ENCODE measurements at places on chromosomes 7 and 10.

DNA sequence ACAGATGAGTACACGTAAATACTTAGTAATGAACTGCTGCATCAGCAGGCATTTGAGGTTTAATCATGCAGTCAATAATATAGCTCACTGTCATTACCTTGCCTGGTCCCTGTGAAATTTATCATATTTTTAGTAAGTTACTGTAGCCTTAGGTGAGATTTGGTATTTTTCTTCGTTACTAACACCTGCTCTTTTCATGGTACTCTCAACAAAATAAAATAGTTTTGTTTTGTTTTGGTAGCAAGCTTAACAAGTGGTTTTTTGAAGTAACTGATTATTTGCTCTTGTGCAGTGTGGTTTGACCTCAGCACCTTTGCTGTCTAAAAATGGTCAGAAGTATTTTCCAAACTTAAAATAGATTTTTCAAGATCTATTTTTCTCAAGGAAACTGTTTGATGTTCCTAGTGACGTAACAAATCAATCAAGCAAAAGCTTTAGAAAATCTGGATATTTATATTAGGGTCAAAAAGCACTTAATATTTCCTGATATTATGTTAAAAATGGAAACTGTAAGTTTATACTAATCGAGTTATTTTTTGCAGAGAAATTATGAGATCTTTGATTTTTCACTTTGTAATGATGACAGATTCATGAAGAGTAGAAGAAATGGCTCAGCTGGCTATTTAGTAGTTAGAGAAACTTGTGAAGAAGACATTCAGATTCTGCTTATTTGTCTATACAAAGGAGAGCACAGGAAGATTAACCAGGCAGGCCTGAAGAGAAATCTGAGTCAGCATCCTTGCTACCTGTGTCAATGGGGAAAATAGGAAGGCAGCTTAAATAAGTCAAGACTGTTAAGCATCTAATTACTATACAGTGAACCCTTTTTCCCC is 21.0 kb upstream of the RPA3 start:
- no peak for DNase-seq

DNA sequence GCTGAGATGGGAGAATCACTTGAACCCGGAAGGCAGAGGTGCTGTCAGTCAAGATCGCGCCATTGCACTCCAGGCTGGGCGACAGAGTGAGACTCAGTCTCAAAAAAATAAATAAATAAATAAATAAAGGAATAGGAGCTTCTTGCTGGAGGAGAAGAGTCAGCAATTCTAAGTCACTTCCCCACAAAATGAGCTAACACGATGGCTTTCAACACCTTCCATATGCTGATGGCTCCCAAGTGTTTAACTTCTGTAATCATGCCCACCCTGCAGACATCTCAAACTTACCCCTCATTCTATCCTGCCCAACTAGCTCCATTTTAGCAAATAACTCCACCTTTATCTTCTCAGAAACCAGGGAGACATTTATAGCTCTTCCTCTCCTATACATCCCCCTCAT is 21.2 kb downstream of the PSAP start:
- DNase-seq, result no peak

GRCh38 chr10:78176320-78177317 is 143.0 kb downstream of the RPS24 start:
- DNase-seq, result peak; percentile 99

DNA sequence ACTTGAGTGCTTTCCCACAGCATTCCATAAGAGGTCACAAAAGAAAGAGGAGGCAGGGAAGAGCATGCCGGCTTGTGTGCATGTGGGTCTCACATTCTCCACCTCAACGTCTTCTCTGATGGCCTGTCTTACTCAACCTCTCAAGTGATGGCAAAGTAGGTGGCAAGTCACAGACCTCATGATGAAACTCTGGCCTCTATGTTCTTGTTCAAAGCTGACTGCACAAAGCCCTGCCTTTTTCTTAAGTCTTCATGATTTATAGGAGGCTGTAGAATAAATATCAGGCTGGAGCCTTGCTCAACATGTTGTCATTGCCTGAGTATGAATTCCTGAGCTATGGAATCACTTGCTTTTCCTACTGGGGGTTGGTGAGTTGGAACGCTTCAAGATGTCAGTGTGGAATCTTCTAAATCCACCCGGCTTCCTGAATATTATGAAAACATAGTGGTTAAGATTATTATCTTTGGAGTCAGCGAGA is 213.6 kb upstream of the INHBA start:
- no peak for DNase-seq

DNA sequence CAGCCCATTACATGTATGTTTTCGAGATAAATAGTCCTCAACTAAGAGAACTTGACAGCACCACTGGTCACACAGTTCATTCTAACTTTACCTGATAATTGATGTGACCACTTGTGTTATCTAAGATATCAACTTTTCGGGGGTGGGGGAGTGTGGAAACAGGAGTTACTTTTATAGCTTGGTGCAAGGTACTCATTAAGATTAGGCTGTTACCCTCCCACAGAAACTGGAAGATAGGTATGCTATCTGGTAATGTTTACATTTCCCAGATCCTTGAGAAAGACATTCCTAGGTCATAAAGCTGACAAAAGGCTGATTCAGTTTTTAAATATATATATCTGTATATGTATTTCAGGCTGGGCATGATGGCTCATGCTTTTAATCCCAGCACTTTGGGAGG is 11.1 kb downstream of the ERVW-1 start:
- no peak for DNase-seq

DNA sequence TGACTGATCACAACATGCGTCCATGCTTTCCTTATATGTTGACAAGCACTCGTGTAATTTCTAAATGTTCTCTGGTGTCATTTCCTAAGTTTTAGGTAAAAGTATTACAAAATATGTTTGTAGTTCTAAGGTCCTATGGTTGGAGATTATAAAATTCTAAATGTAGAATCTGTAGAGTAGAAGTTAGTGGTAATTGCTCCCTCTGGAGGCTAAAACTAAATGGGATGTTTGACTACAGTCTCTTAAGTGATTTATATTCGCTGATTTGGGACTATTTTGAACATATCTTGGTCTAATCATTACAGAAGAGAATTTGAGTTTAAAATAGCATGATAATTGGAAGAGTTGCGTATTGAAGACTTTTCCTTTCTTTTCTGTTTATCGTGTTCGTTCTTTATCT is 74.1 kb downstream of the ZMYND11 start:
- DNase-seq, result no peak

DNA sequence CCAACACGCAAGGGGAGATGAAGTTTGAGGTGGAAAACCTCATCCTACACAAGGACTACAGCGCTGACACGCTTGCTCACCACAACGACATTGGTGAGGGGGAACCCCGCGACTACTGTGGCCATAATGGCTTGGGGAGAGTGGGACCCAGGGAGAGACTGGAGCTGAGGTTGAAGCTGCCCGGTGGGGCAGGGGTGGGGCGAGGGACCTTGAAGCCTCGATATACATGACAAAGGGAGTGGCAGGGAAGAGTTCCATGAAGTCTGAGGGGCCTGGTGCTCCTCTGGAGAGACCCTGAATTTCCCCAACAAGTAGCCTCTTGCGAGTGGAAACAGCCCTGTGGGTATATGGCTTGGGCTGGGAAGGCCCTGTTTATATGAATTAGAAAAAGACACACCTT is 3.1 kb downstream of the PLAU start:
- no peak for DNase-seq

- no peak for DNase-seq
Measured at GRCh38 chr7:112212571-112212970, 6.1 kb downstream of the ZNF277 start.

- DNase-seq, result no peak
Measured at GRCh38 chr7:132245539-132245938, 330.7 kb downstream of the PLXNA4 start.

DNA sequence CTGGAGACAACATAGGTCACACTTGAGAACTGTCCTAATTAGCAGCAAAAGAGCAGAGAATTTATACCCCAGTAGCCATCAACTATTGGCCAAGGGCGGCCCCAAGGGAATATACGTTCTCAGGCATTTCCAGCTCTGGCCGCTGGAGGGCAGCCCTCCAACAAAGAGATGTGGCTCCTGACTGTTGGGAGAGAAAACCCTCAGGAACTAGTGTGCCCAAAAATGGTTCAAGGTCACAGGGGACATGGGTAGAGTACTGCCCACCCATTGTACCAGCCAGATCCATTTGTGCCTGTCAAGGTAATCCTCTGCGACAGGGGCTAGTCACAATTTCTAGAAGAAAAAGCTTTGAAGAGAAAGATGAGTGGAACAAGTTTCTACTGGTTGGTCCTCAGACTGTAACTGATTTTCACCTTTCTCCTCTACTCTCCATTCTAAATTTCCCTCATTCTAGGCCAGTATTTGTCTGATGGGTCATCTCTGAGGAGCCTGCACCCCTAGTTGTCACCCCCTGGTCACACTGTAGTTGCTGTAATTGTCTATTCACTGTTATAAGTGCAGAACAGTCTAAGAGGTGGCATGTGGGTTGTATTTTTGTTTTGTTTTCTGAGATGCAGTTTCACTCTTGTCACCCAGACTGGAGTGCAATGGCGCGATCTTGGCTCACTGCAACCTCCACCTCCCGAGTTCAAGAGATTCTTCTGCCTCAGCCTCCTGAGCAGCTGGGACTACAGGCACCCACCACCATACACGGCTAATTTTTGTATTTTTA is 14.7 kb upstream of the C7orf33 start:
- peak; percentile 47 for DNase-seq

GRCh38 chr7:45501791-45502190 is 72.4 kb upstream of the ADCY1 start:
- DNase-seq, result no peak

- DNase-seq, result no peak
Measured at GRCh38 chr10:76657337-76658012, 980.1 kb downstream of the KCNMA1 start.

DNA sequence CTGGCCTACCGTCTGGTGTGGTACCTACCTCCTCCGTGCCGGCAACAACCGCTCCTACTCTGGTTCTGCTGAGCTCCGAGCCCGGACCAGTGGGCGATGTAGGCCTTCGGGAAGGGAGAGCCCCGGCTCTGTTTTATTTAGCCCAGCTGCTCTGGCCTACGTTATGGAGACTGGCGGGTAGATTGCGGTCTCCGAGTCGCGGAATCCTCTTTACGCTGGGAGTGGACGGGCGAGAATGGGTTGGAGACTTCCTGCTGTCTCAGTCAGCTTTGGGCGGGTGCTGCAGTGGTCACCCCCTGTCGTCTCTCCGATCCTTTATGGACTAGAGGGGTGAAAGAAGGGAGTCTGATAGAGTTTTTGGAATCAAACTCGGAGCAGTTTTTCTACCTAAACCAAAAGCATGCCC is 406 bp downstream of the CBLL1 start:
- DNase-seq, result no peak

DNA sequence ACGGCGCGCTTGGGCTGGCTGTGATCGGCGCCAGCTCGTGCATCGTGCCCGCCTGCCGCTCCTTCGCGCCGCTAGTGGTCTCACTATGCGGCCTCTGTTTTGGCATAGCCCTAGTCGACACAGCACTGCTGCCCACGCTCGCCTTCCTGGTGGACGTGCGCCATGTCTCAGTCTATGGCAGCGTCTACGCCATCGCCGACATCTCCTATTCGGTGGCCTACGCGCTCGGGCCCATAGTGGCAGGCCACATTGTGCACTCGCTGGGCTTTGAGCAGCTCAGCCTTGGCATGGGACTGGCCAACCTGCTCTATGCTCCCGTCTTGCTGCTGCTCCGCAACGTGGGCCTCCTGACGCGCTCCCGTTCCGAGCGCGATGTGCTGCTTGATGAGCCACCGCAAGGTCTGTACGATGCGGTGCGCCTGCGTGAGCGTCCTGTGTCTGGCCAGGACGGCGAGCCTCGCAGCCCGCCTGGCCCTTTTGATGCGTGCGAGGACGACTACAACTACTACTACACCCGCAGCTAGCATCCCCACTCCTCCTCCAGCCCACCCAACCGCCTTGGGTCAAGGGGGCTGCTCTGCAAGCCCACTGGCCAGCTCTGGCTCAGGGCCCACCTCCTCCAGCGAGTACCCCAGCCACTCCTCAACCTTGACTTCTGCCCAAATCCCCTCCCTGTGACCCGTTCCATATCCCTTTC is 1.9 kb downstream of the SLC18A3 start:
- DNase-seq, result peak; percentile 30

Measured in brain (organoid and tissue), 16 donors.